ENCODE measurements at places on chromosomes 16 and 17. TPM values are rescaled to one million over a fixed set of nuclear protein-coding genes. Genes with fewer than 3 reads are reported as not detected.

ODAD4 gene
- total RNA-seq: 0.46 TPM

CCDC144A gene
- total RNA-seq: 0.05 TPM

SPNS2 gene
- not detected for total RNA-seq

SDR42E2 gene
- total RNA-seq: not detected

GRIN2A gene
- total RNA-seq: not detected

PPP1R1B gene
- total RNA-seq: not detected

CDH1 gene
- total RNA-seq: not detected

RAB40B gene
- 7.6 TPM for total RNA-seq

NXN gene
- total RNA-seq: 12.3 TPM

RMI2 gene
- total RNA-seq: 11.2 TPM

PRSS33 gene
- total RNA-seq: not detected

CSH2 gene
- not detected for total RNA-seq

NACA2 gene
- total RNA-seq: not detected

EEF2K gene
- 15.9 TPM for total RNA-seq

TMEM220 gene
- total RNA-seq: 0.05 TPM

ABCC3 gene
- total RNA-seq: 74.8 TPM

CXCL16 gene
- total RNA-seq: 16.2 TPM

WNK4 gene
- total RNA-seq: 0.64 TPM

MT1M gene
- total RNA-seq: not detected

CCL4 gene
- total RNA-seq: not detected

GPT2 gene
- total RNA-seq: 23.3 TPM

ARSG gene
- total RNA-seq: 11.5 TPM

TNFRSF17 gene
- total RNA-seq: not detected

GLIS2 gene
- total RNA-seq: 6.3 TPM

CD7 gene
- total RNA-seq: 0.32 TPM

PIMREG gene
- 36.5 TPM for total RNA-seq

SLC5A11 gene
- not detected for total RNA-seq

PRR35 gene
- total RNA-seq: not detected

TUFM gene
- total RNA-seq: 245 TPM

TAC4 gene
- total RNA-seq: not detected

CCDC57 gene
- 21.3 TPM for total RNA-seq

MT1G gene
- not detected for total RNA-seq

EXOC3L1 gene
- not detected for total RNA-seq

EVPLL gene
- total RNA-seq: not detected

CBFA2T3 gene
- total RNA-seq: not detected

OR3A2 gene
- not detected for total RNA-seq

DHRS7C gene
- not detected for total RNA-seq

TRAPPC2L gene
- total RNA-seq: 21.1 TPM

ZNF174 gene
- 21.6 TPM for total RNA-seq

CLEC10A gene
- total RNA-seq: not detected

HIC1 gene
- 0.12 TPM for total RNA-seq

KRTAP4-9 gene
- not detected for total RNA-seq

OR1F1 gene
- 0.58 TPM for total RNA-seq

UNC119 gene
- total RNA-seq: 24.2 TPM

KRTAP17-1 gene
- not detected for total RNA-seq

CD300H gene
- not detected for total RNA-seq

UBE2G1 gene
- total RNA-seq: 67.3 TPM

PKMYT1 gene
- total RNA-seq: 14.8 TPM

BLTP2 gene
- 109 TPM for total RNA-seq

RNF157 gene
- 1.3 TPM for total RNA-seq

Data from NCI-H460 (cell line).